WTC11 (cell line): ENCODE measurements at places on chromosomes 7 and 10. TPM values are rescaled to one million over a fixed set of nuclear protein-coding genes. Genes with fewer than 3 reads are reported as not detected.
A peak's percentile ranks its signal among the peaks of the same experiment; 100 is the strongest.

CRTAC1 gene
- total RNA-seq = 1.1 to 1.7 TPM (median 1.2 TPM) in 3 replicates

DNA sequence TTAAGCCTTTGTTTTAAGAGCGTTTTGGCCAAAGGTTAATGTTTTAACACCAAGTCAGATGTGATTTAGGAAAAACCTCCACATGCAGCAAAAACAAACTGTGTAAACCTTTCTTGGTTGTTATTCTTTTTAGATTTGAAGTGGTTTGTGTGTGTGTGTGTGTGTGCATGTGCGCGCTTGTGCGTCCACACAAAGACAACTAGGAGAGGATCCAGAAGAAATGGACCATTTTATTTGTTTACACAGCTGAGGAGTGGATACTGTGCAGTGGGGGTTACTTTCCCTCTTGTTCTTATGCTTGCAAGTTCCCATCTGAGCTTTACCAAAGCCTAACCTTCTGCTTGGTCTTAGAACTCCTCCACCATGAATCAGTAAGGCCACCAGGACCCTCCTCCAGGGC, 20.0 kb downstream of the TCF7L2 start:
- no peaks in the 10 kb centered on the region for H3K27me3 ChIP-seq
- H3K4me1 ChIP-seq = peaks cover 28% of the 10 kb centered on the region
- H3K27ac ChIP-seq = peak overlapping the region; percentile 91
- DNase-seq = no peak

DNA sequence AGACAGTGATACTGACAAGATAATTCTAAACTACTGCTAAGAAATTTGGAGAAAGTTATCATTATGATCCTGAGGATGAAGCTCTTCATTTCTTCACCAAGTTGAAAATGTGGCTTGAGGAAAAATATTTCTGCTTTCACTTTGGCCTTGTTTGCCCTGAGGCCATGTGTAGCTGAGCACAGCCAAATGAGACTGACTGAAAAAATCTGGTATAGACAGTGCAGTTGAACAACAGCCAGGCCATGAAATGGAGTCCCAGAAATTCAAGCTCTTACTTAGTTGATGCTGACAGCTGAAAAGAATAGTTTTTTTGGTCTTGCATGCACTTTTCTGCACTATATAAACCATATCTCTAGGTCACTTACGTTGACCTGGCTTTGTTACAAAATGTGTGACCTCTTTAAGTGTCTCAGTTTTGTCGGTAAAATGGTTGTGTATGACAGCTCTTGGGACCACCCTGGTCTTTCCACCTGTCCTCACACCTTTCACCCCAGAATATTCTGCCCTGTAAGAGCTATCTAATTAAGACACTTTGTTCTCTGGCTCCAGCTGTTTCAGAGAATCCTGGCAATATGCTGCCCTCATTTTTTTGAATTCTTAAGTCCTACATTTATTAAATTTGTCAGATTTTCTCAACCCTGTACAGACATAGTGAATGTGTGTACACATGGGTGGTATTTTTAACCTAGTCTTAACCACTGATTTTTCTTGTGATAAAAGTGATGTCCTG, 91.3 kb downstream of the CD36 start:
- H3K4me3 ChIP-seq = no peak overlapping the region
- no peak for DNase-seq
- no peaks in the 10 kb centered on the region for H3K36me3 ChIP-seq
- no peak overlapping the region for H3K27ac ChIP-seq
- peaks cover 44% of the 10 kb centered on the region for H3K4me1 ChIP-seq
- H3K27me3 ChIP-seq = peaks cover 4% of the 10 kb centered on the region

DLX5 gene
- total RNA-seq = not detected in 3 replicates

GRCh38 chr10:85611093-85611740, 755.4 kb downstream of the GRID1 start:
- H3K36me3 ChIP-seq = no peaks in the 10 kb centered on the region
- H3K27ac ChIP-seq = no peak overlapping the region
- no peaks in the 10 kb centered on the region for H3K4me1 ChIP-seq
